ENCODE measurements at places on chromosomes 3 and 15. TPM values are rescaled to one million over a fixed set of nuclear protein-coding genes. Genes with fewer than 3 reads are reported as not detected.
A peak's percentile ranks its signal among the peaks of the same experiment; 100 is the strongest.

Gene RAD51
- total RNA-seq = 8.4 TPM

Gene DUOX1
- not detected for total RNA-seq

Gene ZNF502
- 5.7 TPM for total RNA-seq

Gene MINAR1
- total RNA-seq = 1.6 TPM

DNA sequence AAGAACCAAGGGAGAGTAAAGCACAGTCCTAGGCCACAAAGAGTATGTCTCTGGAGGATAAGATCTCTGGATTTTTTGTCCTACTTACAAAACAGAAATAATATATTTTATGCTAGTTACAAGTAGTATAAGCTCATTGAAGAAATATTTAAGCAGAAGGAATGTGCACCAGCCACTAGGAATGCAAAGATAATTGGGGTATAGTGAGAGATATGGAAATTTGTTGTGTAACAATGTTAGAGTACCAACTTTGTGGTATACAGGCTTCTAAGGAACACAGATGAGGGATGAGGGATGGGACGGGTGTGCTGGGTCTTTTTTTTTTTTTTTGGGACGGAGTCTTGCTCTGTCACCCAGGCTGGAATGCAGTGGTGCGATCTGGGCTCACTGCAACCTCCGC lies 26.5 kb downstream of the AKAP13 start:
- peaks cover 23% of the 10 kb centered on the region for H3K4me1 ChIP-seq
- H3K27ac ChIP-seq = no peak overlapping the region
- no peaks in the 10 kb centered on the region for H3K27me3 ChIP-seq
- no peaks in the 10 kb centered on the region for H3K36me3 ChIP-seq
- peak; percentile 45 for DNase-seq
- H3K4me3 ChIP-seq = no peak overlapping the region

DNA sequence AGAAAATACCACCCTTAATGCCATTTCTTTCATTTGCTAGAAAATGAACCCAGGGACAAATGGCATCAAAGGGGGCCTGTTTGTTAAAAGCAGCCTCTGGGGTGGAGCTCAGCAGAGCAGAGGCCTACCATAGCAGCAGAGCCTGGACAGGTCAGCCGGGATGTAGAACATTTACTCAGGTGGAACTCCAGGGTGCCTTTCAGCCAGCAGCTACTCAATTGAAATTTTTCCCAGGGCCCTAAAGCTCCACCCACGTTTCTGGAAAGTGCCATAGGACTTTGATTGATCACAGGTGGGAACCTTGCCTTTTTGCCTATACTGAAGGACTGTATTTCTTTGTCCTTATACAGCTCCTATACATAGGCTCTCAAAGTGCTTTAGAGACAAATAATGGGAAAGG lies 74.5 kb upstream of the C15orf61 start:
- no peaks in the 10 kb centered on the region for H3K36me3 ChIP-seq
- no peak for DNase-seq
- peaks cover 12% of the 10 kb centered on the region for H3K27me3 ChIP-seq
- H3K27ac ChIP-seq = no peak overlapping the region
- H3K4me1 ChIP-seq = no peaks in the 10 kb centered on the region

- H3K4me3 ChIP-seq = no peak overlapping the region
- H3K4me1 ChIP-seq = no peaks in the 10 kb centered on the region
- no peak for DNase-seq
- no peak overlapping the region for H3K27ac ChIP-seq
These were observed 47.6 kb upstream of the ANP32A start for GRCh38 chr15:68868296-68868695.

- H3K27me3 ChIP-seq = no peaks in the 10 kb centered on the region
- H3K36me3 ChIP-seq = no peaks in the 10 kb centered on the region
- no peak for DNase-seq
- no peaks in the 10 kb centered on the region for H3K4me1 ChIP-seq
- H3K27ac ChIP-seq = no peak overlapping the region
- H3K4me3 ChIP-seq = no peak overlapping the region
These were observed 122.3 kb downstream of the EFHB start for GRCh38 chr3:19811689-19812088.

DNA sequence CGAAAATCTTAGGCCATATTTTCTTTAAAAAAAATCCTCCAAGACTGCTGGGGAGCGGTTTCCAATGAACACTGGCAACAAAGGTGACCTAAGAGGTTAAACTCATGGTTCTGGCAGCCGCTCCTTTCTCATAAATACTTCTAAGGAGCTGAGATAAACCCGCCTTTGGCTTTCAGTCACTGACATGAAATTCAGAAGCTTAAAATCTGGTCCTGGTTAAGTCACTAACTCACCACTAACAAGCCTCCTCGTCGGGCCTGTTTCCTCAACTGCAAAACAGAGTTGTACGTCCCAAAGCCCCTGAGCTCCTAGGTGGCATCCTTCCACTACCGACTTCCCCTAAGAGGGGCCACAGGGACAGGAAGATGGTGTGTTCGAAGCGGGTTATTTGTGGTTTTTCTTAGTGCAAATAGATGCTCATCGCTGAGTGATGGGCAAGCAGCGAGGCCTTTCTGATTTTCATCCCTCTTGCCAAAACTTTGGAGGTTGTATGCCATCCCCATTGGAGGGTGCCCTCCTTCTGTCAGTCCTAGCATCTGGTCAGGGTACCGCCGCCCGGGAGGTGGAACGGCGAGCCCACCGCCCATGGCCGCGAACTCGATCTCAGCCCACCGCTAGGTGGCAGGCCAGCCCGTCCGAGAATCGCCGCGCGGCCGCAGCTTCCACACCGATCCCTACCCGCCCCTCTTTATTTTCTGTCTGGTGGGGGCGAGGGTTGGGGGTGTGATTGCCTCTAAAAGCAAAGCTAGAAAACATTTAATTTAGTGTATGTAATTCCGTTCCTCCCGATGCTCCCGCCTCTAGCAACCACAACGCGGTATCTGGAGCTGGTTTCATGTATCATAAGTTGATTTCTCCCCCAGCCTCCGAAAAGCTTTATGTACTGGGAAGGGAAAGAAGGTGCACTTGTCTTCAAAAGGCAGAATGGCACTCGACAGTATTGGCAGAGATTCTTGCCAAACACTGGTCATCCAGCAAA lies 4.6 kb downstream of the BCL6 start:
- H3K36me3 ChIP-seq = no peaks in the 10 kb centered on the region
- peak overlapping the region; percentile 46 for H3K4me3 ChIP-seq
- peaks cover 20% of the 10 kb centered on the region for H3K4me1 ChIP-seq
- DNase-seq = peak; percentile 72

GRCh38 chr3:61877359-61878138 lies 316.2 kb downstream of the PTPRG start:
- peaks cover 25% of the 10 kb centered on the region for H3K4me1 ChIP-seq
- no peak overlapping the region for H3K4me3 ChIP-seq
- H3K36me3 ChIP-seq = no peaks in the 10 kb centered on the region
- peak overlapping the region; percentile 53 for H3K27ac ChIP-seq
- no peaks in the 10 kb centered on the region for H3K27me3 ChIP-seq

DNA sequence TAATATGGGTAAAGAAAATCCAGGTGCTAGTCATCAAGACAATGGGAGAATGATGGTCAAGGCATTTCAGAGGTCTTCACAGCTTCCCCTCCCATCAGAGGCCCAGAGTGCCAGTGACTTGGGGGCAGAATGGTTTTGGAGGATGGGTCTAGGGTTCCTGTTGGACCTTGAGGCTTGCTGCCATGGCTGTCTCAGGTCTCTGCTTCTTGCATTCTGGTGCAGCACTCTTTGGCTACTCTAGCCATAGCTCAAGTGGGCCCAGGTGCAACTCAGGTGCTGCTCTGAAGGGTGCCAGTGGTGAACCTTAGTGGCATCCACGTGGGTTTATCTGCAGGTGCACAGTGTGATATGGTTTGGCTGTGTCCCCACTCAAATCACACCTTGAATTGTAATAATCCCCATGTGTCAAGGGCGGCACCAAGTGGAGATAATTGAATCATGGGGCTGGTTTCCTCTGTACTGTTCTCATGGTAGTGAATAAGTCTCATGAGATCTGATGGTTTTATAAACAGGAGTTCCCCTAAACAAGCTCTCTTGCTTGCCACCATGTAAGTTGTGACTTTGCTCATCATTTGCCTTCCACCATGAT lies 48.5 kb upstream of the PEX5L start:
- no peaks in the 10 kb centered on the region for H3K36me3 ChIP-seq
- no peaks in the 10 kb centered on the region for H3K27me3 ChIP-seq
- H3K4me1 ChIP-seq = no peaks in the 10 kb centered on the region
- no peak for DNase-seq
- no peak overlapping the region for H3K27ac ChIP-seq

DNA sequence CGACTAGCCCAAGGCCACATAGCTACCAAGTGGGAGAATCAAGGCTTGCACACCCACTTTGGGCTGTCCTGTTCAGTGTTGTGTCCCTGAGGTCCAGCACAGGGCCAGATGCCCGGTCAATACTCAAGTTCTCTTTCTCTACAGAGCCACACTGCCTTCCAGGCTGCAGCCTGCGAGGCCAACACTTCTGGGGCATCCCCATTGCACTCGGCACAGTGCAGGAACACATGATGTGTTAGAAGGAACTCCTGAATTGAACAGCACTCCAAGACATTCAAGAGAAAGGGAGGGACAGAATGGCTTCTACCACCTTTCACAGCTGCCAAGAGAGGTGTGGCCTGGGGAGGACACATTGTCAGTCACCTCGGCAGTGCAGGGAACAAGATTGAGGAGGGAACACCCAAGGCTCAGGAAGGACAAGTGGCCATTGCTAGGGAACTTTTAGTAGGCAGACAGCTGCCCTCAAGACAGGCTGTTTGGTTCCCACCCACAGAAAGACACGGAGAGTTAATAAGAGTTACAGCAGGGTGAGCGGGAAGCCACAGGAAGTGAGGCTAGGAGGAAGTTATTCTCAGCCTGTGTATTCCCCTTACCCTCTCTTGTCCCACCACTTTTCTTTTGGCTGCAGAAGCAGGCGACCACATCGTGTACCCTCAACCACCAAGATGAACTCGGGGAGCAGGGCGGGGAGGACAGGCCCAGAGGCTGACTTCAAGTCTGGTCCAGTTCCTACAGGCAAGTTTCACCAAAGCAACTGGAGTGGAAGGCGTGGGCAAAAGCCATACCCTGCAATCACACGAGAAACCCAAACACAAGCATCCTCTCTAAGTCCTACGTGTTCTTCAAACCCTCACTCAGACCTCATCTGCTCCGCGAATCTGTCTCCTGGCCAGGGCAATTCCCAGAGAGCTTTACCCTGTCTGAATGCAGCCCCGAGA lies 69.4 kb downstream of the SRGAP3 start:
- no peak overlapping the region for H3K4me3 ChIP-seq
- H3K4me1 ChIP-seq = no peaks in the 10 kb centered on the region
- no peaks in the 10 kb centered on the region for H3K36me3 ChIP-seq
- DNase-seq = no peak
- 0 out of 2 replicates have a peak, but pooled peaks cover 4% of the 10 kb centered on the region for H3K27me3 ChIP-seq

DNA sequence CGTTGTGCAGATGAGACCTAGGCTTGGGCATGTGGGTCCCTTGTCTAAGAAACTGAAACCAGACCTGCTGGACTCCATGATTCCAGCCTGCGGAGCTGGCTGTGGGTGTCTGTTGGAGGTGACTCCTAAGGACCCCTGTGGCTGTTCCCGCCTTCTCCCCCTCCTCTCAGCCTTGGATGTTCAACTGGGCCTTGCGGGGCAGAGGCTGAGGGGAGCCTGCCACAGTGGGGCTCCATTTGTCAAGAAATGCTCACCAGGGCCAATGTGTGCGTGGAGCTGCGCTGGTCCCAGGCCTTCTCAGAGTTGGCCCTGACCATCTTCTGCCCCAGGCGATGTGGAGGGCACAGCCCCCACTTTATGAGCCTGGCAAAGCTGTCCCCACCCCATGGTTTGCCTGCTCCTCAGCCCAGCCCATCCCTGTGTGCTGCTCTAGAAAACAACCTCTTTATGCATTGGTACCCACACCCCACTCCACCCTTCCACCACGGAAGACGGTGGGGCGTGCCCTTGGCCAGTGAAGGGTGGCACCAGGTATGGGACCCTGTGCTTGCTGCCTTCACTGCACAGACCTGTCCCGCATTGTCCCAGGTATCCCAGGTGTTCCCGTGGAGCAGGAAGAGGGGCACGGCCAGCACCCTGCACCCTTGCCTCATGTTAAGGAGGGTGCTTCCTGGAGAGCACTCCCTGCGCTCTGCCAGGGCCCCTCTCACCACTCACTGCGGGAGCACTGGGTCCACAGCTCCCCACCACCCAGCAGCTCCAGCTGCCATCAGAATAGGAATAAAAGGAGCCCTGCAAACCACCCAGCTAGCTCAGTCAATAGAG lies 7.9 kb downstream of the MESP2 start:
- H3K27me3 ChIP-seq = no peaks in the 10 kb centered on the region
- peaks cover 10% of the 10 kb centered on the region for H3K4me1 ChIP-seq
- peaks cover 10% of the 10 kb centered on the region for H3K36me3 ChIP-seq
- no peak overlapping the region for H3K27ac ChIP-seq

DNA sequence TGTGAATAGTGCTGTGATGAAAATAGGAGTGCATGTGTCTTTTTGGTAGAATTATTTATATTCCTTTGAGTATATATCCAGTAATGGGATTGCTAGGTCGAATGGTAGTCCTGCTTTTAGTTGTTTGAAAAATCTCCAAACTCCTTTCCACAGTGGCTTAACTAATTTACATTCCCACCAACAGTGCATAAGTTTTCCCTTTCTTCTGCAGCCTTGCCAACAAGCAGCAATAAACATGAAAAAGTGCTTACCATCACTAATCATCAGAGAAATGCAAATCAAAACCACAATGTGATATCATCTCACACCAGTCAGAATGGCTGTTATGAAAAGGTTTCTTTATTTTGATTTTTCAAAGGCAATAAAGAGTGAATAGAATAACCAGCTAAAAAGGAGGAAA lies 1105.9 kb downstream of the NAALADL2 start:
- DNase-seq = no peak
- no peaks in the 10 kb centered on the region for H3K36me3 ChIP-seq
- no peaks in the 10 kb centered on the region for H3K27me3 ChIP-seq
- no peaks in the 10 kb centered on the region for H3K4me1 ChIP-seq
- no peak overlapping the region for H3K27ac ChIP-seq

- no peak overlapping the region for H3K27ac ChIP-seq
- no peaks in the 10 kb centered on the region for H3K27me3 ChIP-seq
- H3K36me3 ChIP-seq = no peaks in the 10 kb centered on the region
- H3K4me1 ChIP-seq = peaks cover 4% of the 10 kb centered on the region
These were observed 33.3 kb downstream of the PLD1 start for GRCh38 chr3:171776839-171777583.

DNA sequence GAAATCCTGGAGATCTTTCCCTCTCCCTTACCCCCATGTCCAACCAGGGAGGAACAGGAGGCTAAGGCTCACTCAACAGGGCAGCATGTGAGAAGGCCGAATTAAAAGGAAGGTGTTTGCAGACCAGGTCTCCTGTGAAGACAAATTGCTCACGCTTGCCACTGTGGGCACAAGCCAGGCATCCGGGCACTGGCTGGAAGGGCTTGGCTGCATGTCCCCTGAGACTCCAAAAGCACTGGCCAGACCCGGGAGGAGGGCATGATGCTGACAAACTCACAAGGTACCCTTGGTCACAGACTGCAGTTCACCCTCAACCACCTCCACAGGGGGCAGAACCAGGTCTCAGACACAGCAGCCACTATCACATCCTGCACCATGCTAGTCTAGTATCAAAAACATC lies 113.7 kb upstream of the NSMCE3 start:
- no peaks in the 10 kb centered on the region for H3K4me1 ChIP-seq
- no peak for DNase-seq
- no peak overlapping the region for H3K27ac ChIP-seq
- no peaks in the 10 kb centered on the region for H3K27me3 ChIP-seq
- H3K4me3 ChIP-seq = no peak overlapping the region

- no peaks in the 10 kb centered on the region for H3K36me3 ChIP-seq
- H3K27me3 ChIP-seq = no peaks in the 10 kb centered on the region
- no peak overlapping the region for H3K27ac ChIP-seq
- DNase-seq = no peak
- no peak overlapping the region for H3K4me3 ChIP-seq
- peaks cover 9% of the 10 kb centered on the region for H3K4me1 ChIP-seq
These were observed 13.7 kb downstream of the USP13 start for GRCh38 chr3:179666436-179667035.

GRCh38 chr3:114622001-114622400 lies 328.2 kb downstream of the TIGIT start:
- no peaks in the 10 kb centered on the region for H3K36me3 ChIP-seq
- peaks cover 9% of the 10 kb centered on the region for H3K4me1 ChIP-seq
- H3K4me3 ChIP-seq = no peak overlapping the region
- DNase-seq = peak; percentile 34
- H3K27ac ChIP-seq = no peak overlapping the region
